HS-5 (cell line): ENCODE measurements at places on chromosomes 13 and 19.

DNA sequence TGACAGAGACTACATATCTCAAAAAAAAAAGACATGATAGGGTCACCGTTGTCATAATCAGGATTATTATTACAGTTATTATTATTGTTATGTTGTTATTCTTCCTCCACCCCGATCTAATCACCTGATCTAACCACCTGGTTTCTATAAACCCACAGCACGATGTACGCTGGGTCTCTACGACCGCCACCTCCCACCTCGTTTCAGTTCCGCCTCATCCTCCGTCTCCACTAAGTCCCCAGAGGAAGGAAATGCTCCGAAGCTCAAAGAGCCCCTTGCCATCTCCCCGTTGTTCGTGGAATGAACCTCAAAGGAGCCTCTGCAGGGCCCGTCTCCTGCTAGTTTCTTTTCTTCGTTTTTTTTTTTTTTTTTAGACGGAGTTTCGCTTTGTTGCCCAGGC lies 15.9 kb upstream of the MEIS3 start:
- no peak for DNase-seq

DNA sequence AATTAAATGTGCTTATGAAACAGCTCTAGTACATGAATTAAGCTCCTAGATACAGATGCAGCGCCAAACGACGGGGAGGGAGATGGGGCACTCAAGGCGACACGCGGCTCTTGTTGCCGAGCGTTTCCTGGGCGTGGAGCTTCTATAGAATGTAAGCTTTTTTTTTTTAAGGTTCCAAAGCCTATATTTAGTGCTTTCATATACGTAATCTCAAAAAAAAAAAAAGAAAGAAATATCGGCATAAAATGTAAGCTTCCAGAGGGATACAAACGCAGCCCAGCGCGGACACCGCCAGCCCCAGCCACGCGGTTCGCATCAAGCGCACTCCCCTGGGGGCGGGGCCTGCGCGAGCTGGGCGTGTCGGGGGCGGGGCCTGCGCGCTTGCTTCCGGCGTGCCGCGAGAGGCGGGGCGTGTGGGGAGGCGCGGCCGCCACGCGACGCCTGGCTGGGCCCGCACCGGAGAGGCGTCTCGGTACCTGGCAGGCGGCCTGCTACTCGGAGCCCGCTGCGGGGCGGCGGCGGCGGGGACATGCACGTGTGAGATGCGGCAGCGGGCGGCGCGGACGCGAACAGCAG lies at the start of gene URI1:
TSS of gene URI1 (plus strand) at position 412 of the 576 bp plus-strand sequence. CDS start 309 bp downstream, outside the sequence.
- DNase-seq: peak; percentile 14

- DNase-seq: no peak
Measured at GRCh38 chr13:77065461-77066147, 38.6 kb upstream of the FBXL3 start.

GRCh38 chr19:45774765-45775164 lies 5.7 kb upstream of the SIX5 start:
- DNase-seq: no peak

DNA sequence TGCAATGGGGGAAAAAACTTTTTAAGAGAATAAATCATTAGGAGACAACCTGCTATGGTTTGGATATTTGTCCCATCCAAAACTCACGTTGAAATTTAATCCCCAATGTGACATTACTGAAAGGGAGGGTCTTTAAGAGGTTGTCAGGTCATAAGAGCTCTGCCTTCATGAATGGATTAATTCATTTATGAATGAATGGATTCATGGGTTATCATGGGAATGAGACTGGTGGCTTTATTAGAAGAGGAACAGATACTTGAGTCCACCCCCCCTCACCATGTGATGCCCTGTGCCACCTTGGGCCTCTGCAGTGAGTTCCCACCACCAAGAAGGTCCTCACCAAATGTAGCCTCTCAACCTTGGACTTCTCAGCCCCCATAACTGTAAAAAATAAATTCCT lies 37.0 kb upstream of the DCT start:
- no peak for DNase-seq
